Stimulated activated CD4-positive, alpha-beta T cell treated with anti-CD3 and anti-CD28 coated beads, Interleukin-2, amount 100 ng/mL, for 24 hours (primary cell): ENCODE measurements at places on chromosomes 5 and 9.

GRCh38 chr9:87193151-87193550, 245.8 kb upstream of the GAS1 start:
- DNase-seq = no peak

DNA sequence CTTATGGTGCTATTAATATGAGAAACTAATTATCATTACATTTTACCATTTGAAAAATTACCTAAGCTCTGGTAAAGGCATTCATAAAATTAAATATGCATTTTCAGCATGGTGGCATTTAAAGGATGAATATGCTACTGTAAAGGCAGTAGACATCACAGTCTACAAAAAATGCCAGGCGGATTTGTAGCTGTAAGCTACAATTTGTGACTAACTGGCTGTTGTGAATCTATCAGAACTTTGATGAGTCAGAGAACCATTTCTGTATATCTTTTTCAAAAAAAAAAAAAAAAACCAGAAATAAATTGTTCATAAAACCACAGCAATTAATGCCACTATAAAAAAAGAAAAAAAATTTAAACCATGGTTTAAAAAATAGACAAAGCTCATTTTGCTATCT, 186.3 kb downstream of the NFIB start:
- DNase-seq = no peak

- DNase-seq = no peak
These were observed 95.9 kb upstream of the SPRY4 start for GRCh38 chr5:142420561-142421227.

GRCh38 chr5:150394131-150394530, 18.6 kb downstream of the CD74 start:
- DNase-seq = no peak

- no peak for DNase-seq
These were observed 381 bp downstream of the NR2F1 start for GRCh38 chr5:93583439-93583767.

DNA sequence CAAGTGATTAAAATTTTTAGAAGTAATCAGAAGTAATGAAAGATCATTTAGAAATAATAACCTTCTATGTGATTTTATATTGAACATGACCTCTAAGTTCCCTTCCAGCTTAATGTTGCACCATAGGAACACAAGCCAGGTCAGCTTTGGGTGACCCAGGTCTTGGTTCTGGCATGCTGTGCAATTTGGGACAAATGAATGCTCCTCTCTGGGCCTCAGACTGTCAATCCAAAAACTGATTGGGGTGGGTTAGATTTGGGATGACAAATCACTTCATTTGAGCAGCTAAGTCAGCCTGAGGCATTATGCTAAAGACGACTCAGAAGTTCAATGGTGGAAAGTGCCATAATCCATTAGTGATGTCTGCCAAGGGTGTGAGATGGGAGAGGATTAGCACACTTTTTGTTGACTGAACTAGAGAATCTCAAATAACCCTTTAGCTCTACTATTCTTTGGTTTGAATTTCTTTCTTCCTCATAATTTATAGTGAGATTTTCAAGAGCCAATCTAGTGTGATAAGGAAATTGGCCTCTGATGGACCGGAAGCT, 60.7 kb upstream of the BOD1 start:
- no peak for DNase-seq
